ENCODE measurements at places on chromosomes 4 and X.
A peak's percentile ranks its signal among the peaks of the same experiment; 100 is the strongest.

DNA sequence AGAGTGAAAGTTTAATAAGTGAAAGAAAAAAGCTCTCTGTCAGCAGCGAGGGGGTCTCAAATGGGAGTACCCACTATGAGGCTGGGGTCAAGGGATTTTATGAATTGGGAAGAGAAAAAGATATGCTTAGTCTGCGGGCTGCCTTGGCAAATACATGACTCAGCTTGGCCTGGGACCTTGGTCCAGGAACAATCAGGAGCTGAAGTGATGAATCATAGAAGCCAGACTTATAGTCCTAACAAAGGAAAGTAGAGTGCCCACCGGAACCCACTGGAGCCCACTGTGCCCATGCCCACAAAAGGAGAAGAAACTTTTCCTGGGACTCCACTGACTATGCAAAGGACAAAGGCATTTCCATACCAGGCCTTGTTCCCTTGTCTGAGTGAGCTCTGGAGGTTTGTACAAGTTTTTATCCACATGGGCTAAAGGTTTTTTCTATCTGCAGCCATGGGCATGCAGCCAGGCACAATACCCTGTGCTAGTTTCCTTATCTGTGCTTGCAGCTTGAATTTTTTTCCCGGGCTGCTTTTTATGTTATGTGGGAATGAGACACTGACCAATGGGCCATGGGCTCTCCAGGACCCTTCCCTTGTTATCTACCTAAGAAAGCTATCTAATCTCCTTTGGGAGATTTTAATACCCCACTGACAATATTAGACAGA, 201.7 kb downstream of the FAM133A start:
- no peak for DNase-seq

DNA sequence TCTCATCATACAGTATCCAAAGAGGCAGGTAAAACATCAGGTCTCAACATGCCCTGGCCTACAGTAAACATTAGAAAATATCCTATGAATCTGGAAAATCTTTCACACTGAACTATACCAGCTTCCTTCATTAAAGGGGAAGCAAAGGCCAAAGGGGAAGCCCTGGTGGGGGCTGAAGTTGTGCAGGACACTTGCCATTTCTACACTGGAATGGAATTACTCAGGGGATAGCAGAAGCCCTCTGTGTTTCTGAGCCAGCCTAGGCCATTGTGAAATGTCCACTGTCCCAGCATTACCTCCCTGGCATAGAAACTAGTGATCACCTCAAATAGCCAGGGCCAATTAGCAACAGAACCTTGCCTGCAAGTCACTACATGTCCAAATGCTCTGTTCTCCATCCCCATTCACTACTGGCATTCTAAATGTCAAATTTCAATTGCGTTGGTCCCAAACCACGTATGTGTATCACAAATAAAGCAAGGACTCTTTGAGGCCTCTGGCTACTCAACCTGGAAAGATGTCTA, 429.9 kb downstream of the AFF2 start:
- no peak for DNase-seq

DNA sequence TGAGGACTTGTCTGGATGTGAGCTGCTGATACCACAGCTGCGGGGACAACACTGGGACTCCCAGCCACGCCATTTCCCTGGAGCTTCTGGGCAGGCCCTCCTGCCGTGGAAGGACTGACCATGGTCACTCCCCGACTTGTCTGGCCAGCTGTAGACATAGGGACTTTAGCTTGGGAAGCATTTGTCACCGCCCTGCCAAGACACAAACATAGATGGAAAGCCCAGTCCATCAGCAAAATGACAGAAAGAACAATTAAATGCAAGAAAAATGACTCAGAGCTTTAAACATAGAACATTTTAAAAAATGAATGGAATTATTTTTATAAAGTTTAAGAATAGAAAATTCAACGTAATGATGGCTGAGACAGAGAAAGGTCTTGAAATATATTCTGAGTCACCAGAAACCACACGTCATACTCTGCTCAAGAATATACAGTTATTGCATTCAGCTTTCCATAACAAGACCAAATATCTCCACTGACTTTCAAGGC, 107.6 kb upstream of the CBR4 start:
- DNase-seq: no peak

- no peak for DNase-seq
These were observed 703.6 kb upstream of the FAM241A start for GRCh38 chr4:111441687-111442086.

DNA sequence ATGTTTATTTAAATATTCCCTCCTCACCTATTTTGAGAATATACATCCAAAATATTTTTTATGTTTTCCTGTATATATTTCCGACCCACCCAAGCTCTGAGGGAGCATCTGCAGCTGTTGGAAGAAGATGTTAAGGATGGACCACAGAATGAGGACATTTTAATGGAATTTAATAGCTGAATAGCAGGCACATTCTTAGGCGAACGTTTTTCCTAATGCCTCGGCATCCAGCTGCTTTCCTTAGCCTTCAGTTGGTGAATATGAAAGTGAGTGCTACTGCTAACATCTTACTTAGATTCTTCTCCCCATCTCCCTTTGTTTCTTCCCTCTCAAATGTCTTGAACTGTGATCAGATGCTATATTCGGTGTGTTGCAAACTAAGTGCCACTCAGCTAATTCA, 158.0 kb upstream of the CTSO start:
- DNase-seq: no peak

DNA sequence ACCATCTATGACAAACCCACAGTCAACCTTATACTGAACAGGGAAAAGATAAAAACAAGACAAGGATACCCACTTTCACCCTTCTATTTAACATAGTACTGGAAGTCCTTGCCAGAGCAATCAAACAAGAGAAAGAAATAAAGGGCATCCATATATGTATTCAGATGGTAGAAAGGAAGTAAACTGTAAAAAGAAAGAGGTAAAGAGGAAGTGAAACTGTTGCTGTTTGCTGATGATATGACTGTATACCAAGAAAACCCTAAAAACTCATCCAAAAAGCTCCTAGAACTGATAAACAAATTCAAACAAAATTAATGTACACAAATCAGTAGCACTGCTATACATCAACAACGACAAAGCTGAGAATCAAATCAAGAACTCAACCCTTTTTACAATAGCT, 538.7 kb upstream of the PABPC4L start:
- no peak for DNase-seq

GRCh38 chr4:45663003-45663402, 460.9 kb downstream of the GABRG1 start:
- DNase-seq: peak; percentile 13

DNA sequence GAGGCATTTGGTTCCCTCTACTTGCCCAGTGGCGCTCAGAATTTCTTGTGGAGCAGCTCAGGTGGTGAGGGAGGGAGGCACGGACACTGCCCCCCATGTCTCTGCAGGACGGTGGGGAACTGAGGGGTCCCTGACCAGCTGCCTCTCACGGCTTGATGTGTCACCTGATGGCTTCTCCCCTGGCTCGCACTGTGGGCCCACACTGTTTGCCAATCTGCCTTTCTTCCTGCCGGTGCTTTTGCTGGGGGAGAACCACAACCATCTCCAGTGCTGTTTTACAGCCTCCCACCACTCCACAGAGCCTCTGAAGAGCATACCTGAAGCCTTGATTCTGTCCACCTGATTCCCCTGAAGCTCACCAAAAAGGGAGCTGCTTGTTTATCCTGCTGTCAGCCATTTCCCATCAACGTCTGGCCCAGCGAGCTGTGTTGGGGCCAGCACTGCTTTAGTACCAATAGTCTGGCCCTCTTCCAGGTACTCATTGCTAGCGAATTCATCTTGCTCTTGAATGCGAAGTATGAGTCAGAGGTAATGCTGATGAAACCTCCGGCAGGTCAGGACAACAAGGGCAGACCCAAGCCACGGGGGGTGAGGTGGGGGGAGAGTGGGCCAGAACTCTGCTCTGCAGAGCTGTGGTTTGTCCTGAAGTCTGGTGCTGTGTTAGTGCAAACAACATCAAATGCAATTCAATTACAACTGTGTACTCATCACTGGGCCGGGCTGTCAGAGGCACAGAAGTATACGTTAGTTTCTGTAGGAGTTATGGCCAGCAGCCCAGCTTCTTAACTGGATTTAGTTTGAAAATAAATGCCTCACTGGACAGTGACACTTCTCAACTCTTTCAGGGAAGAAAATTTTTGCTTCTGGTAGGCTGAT, 208.3 kb upstream of the JADE1 start:
- DNase-seq: no peak

GRCh38 chr4:26330186-26330787, 9.5 kb downstream of the RBPJ start:
- peak; percentile 66 for DNase-seq

GRCh38 chr4:25890571-25891485, 23.2 kb upstream of the SMIM20 start:
- peak; percentile 87 for DNase-seq

GRCh38 chrX:1392376-1393068, 609 bp upstream of the SLC25A6 start:
- DNase-seq: peak; percentile 84

- DNase-seq: no peak
These were observed 65.3 kb downstream of the ANTXR2 start for GRCh38 chr4:80007745-80008149.

- peak; percentile 14 for DNase-seq
These were observed 28.7 kb downstream of the TMPRSS11A start for GRCh38 chr4:67934628-67935027.

DNA sequence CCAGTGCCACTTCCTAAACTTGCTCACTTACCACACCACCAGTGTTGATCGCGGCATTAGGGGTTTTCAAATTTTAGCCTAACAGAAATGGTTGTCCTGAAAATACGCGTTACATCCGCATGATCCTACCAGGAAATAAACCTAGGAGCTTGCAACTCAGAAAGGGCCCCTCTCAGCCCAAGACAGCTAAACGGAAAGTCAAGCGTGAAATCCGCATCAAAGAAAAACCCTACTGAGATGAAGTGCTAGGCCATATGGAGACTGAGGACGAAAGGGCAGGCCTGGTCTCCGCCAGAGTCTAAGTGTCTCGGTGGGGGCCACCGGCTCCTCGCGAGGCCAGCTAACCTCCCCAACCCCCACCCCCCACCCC, 626 bp downstream of the YTHDC1 start:
- DNase-seq: peak; percentile 68

DNA sequence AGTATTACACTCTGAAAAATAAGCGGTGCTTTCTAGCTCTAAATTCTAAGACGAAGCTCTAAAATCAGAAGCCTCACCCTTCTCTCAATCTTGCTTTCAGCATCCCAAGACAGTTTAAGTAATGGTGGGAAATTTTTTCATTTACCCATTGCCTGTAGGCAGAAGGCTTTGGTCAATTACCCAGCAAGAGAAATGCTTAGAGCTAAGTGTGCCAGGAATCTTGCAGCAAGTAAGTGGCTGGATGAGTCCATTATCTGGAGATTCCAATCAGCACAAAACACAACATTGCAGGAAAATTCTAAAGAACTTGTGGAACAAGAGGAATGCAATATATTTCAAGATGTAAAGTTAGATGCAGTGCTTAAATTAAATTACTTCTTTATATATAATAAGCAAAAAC, 28.4 kb downstream of the USP26 start:
- peak; percentile 17 for DNase-seq

GRCh38 chr4:81491943-81492342, 20.2 kb upstream of the RASGEF1B start:
- no peak for DNase-seq

GRCh38 chr4:90357117-90357710, 230.0 kb downstream of the CCSER1 start:
- peak; percentile 61 for DNase-seq

DNA sequence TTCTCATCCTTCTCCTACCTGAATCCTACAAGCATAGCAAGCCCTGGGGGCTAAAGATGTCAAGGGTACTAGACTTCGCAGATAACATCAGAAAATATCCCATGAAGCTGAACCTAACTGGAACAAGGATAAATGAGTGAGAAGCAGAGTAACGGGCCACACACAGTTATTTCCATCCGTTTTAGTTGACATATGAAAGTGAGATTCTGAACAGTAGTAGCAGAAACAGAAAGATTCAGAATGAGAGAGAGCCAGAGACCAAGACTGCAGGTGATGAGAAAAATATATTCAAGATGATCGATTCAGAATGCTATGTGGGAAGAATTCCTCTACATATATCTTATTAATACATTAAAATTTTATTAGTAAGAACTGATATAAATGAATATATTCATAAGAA, 165.1 kb downstream of the TSPAN5 start:
- no peak for DNase-seq

GRCh38 chr4:6506616-6507140, 34.3 kb upstream of the PPP2R2C start:
- no peak for DNase-seq

GRCh38 chr4:119105605-119106004, 30.0 kb upstream of the MYOZ2 start:
- DNase-seq: no peak

- no peak for DNase-seq
These were observed 11.3 kb downstream of the GPC4 start for GRCh38 chrX:133403984-133404383.

- DNase-seq: no peak
These were observed 114.4 kb downstream of the SH3KBP1 start for GRCh38 chrX:19772822-19773628.

DNA sequence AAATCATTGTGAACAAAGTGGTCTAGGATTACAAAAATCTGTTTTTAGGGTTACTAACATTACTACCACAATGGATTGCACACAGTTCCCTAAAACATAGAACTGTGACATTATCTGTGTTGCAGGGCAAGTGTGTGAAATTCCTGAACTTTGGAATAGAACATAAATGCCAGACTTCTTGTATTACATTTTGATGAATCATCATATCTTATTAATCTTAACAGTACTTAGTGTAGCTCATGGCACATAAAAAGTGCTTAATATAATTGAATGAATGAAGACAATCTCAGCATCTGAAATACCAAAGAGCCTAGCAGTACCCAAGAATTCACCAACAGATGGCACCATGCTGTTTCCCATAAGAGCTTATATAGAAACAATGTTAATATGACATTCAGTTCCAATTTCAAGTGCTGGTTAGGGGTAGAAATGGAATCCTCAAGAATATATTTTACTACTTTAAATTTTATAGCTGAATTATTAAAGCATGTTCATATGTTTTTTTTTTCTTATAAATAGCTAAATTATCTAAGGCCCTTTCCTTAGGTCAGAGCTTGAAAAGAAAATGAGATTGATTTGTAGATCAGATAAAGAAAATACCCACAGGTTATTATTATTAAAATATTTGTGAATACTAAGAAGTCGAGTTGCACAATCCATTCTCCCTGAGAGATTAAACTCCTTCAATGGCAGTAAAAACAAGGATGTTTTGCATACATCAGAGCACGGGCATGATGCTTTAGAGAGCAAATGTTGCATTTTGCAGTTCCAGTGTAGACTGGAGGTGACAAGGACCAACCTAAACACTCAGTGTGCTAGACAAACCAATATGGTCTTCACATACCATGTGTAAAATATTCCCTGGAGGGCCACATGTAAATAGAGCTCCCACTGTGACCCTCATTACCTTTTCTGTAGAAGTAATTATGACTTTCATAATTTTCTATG, 25.7 kb upstream of the SHISA3 start:
- peak; percentile 29 for DNase-seq

GRCh38 chr4:149031399-149031798, 589.2 kb upstream of the NR3C2 start:
- peak; percentile 29 for DNase-seq

GRCh38 chrX:147920161-147920666, 8.5 kb downstream of the FMR1 start:
- DNase-seq: no peak

Measured in neural progenitor cell (in vitro differentiated cells).